ENCODE measurements at places on chromosomes 13 and 19. TPM values are rescaled to one million over a fixed set of nuclear protein-coding genes. Genes with fewer than 3 reads are reported as not detected.
A peak's percentile ranks its signal among the peaks of the same experiment; 100 is the strongest.

Gene C19orf81
- total RNA-seq: not detected

Gene ELOF1
- 11.1 TPM for total RNA-seq

Gene ODAD3
- total RNA-seq: 0.08 TPM

Gene RNF113B
- total RNA-seq: not detected

Gene ZNF835
- total RNA-seq: 2.3 TPM

Gene CASP14
- not detected for total RNA-seq

Gene SPATA13
- 57.6 TPM for total RNA-seq

DNA sequence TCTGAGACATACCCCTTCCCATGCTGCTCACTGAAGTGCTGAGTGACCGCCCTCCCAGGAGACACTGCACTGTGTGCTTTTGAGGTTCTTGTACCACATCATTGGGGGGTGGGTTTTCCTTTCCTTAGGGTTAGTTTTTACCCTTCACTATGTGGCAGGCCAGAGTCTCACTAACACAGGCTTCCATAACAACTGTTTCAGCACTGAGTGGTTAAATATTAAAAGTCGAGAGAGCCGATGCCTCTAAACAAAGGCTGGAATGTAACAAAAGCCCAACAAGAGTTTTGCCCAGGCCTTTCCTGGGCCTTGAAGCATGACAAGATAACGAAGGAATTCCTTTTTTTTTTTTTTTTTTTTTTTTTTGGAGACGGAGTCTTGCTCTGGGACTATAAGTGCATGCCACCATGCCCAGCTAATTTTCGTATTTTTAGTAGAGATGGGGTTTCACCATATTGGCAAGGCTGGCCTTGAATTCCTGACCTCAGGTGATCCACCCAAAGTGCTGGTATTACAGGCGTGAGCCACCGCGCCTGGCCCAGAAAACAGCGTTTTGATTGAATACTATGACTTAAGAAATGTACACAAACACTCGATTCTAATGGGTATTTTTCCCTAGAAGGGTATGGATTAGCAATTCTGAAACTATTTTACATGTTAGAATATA lies 46.5 kb downstream of the ZNF823 start:
- no peak for DNase-seq

- no peak for DNase-seq
Measured at GRCh38 chr19:6276447-6276846, 3.3 kb downstream of the MLLT1 start.

- DNase-seq: no peak
Measured at GRCh38 chr19:40512110-40512472, 45.3 kb downstream of the SPTBN4 start.

DNA sequence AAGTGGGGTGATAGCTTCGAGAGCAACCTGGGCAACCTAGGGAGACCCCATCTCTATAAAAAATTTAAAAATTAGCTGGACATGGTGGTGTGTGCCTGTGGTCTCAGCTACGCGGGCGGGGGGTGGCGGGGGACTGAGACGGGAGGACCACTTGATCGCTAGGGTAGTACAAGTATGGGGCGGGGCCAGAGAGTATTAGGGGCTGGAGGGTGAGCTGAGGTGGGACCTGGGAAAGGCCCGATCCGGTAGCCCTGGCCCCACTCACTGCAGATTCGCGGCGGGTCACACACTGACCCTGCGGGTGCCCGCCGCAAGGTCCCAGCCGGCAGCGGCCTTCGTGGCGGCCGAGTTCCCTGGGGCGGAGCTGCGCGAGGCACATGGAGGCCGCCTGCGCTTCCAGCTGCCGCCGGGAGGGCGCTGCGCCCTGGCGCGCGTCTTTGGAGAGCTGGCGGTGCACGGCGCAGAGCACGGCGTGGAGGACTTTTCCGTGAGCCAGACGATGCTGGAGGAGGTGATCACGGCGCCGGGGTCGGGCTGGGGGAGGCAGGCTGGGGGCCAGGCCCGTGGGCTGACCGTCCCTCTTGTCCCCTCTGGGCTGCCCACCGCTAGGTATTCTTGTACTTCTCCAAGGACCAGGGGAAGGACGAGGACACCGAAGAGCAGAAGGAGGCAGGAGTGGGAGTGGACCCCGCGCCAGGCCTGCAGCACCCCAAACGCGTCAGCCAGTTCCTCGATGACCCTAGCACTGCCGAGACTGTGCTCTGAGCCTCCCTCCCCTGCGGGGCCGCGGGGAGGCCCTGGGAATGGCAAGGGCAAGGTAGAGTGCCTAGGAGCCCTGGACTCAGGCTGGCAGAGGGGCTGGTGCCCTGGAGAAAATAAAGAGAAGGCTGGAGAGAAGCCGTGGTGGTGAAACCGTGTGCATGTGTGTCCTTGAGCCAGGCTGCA lies 2.0 kb upstream of the ARHGAP45 start:
- DNase-seq: peak; percentile 71

DNA sequence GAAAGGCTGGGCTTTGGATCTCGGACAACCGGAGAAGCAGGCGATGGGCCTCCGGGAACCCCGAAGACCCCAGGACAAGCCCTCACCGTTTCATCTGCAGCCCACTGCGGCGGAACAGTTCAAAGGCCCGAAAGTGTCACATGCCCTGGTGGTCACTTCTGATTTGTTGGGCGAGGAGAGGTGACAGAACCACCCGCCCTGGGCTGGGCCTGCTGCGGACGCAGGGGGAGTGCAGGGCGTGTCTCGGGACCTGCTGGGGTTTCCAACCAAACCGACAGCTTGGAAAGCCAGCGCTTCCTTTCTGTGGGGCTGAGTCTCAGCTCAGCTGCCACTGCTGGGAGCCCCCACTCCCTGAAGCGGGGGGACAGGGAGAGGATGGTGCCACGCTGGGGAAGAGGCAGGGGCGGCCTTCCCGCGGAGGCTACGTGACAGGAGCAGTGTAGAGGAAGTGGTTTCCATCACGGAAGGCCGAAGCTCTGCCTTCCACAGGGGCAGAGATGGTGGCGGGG lies 22.8 kb upstream of the ZBTB7A start:
- no peak for DNase-seq

- no peak for DNase-seq
Measured at GRCh38 chr13:103803349-103803748, 737.1 kb upstream of the SLC10A2 start.

DNA sequence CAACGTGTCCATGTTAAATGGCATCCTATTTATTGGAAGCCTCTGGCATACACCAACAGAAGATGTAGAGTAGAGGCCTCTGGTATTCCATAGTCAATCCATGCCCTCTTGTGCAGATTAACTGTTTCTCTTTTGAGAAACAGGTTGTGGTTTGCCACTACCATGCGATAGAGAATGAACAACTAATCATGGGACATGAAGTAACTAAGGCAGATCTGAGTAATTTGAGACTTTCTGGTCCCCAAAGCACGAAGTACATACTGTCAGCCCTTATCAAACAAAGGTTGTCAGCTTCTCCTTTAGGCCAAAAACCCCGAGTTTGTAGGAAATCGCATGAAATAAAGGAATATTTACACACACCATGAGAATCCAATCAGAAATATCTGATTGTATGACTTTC lies 3.6 kb downstream of the ZNF121 start:
- DNase-seq: no peak

DNA sequence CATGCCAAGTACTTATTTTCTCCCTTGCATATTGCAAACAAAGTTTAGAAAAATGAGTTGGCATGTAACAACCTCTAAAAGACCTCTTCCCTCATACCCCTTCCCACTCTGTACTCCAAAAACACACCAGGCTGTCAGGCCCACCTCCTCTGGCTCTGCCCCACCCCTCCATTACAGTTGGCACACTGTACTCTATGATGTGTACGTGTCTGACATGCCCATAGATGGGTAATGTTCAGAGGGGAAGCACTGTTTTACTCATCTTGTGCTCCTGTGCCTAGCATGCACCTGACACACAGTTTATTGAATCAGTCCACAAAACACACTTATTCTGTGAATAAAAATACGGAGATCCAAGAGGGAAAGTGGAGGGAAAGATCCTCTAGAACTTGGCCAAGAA lies 45.6 kb downstream of the SERPINE3 start:
- no peak for DNase-seq

DNA sequence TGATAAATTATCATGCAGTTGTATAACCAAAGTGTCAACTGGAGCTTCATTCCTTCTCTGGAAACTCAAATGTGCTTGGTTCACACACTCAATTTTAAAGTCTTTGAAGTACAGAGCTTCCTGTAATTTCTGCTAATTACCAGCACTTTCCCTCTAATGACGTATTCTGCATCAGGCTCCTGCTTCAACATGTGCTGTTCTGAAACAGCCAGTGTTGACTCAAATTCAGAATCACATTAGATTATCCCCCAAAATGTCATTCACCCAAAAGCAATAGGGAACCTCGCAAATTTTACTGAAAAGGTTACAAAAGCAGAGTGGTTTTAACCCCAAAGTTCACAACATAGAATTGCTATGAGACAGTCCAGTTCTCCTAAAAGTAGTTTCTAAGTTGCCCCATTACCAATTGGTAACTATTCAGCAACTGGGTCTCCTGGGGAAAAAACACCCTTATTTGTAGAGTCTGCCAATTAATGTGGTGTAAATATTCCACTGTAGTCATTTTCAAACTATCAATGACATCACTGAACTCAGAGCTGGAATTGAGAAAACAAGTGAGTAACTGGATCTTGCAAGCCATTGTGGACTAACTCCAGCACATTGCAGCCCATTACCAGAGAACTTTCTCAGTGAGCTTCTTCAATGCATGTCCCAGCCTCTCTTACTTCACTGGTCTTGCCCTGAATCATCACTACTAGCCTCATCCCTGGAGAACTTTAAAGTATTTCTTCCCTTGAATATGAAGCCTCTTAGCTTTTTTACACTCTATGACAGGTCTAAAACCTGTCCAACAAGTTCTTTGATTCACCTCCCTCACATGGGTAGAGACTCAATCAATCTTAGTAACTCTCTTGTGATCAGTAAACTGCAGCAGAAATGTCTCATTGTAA lies 955.4 kb downstream of the EFNB2 start:
- DNase-seq: no peak

DNA sequence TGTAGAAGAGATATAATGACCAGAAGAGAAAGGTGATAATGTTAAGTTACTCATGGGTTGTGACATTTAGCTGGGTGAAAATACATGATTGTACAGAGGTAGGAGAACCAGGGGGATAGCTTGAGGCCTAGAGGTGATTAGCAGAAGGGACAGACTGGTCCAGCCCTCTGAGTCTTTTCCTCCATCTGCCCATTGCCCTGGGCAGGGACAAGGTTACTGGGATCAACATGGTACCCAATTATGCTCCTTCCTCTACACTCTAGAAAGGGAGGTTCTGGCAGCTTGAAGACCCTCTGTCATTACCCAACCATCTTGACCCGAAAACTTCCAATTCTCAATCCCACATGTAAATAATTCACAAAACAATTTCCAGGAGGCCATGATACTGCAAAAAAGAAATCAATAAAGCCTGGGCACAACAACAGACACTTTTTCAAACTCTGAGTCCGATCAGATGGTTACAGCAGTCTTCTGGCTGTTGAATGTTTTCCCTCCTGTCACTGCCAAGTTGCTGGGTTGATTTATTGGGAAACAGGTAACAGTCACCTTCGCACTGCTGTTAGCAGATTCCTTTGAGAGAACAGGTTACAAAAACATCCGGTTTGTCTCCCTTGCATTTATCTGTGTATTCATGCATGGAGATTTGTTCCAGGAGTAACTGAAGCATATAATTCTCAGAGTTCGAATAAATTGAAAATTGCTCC lies 239.1 kb upstream of the HTR2A start:
- no peak for DNase-seq

DNA sequence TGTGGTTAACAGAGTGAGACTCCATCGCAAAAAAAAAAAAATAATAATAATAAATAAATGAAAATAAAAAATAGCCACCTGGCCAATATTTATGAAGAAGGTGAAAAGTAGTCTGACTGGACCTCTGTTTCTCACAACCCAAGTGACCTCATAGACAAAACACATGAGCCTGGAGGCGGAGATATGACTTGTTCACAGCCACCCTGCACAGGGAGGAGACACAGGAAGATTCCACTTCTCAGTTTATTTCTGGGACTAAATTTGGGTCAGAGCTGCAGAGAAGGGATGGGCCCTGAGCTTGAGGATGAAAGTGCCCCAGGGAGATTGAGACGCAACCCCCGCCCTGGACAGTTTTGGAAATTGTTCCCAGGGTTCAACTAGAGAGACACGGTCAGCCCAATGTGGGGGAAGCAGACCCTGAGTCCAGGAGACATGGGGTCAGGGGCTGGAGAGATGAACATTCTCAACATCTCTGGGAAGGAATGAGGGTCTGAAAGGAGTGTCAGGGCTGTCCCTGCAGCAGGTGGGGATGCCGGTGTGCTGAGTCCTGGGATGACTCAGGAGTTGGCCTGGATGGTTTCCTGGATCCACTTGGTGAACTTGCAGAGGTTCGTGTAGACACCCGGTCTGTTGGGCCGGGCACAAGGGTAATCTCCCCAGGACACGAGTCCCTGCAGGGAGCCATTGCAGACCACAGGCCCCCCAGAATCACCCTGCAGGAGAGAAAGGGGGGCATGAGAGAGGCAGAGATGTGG lies 9.6 kb downstream of the KLK5 start:
- DNase-seq: no peak

DNA sequence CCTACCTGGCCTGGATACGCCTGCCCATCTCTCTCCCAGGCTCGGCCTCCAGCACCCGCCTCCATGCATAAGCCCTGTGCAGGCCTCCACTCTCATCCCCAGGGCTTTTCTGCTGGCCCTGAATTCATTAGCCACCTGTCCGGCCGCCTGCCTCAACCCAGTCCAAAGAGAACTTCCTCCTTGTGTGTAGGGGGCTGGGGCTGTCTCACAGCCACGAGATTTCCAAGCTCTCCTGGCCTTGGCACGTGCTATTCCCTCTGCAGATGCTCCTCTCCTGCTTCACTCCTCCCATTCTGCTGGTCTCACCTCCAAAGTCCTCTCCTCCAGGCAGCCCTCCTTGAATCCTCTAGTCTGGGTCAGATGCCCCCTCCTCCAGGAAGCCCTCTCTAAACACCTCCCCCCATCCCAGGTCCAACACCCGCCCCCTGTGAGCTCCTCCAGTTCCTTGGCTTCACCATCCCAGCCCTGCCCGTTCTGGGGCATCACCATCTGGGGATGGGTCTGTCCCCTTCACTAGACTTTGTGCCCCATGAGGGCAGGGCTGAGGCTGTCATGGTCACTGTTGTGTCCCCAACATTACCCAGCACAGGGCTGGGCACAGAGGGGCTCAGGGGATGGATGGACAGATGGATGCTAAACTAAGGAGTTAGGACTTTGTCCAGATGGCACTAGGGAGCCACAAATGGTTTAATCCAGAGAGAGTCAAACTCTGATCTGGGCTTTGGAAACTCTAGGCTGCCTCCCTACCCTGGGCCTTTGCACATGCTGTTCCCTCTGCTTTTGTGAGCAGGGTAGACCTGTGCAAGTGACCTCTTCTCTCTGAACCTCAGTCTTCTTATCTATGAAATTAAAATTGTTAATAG lies 14.8 kb downstream of the MEIS3 start:
- no peak for DNase-seq

- DNase-seq: no peak
Measured at GRCh38 chr19:35509018-35509652, 4.3 kb downstream of the DMKN start.

GRCh38 chr13:70812481-70812880 lies 704.2 kb upstream of the KLHL1 start:
- no peak for DNase-seq

GRCh38 chr13:42544246-42544926 lies 29.6 kb upstream of the TNFSF11 start:
- no peak for DNase-seq

- no peak for DNase-seq
Measured at GRCh38 chr19:45094707-45095106, 1.7 kb downstream of the PPP1R37 start.

GRCh38 chr19:19597809-19598306 lies 20.6 kb downstream of the PBX4 start:
- no peak for DNase-seq

GRCh38 chr13:67505376-67505775 lies 275.2 kb upstream of the PCDH9 start:
- no peak for DNase-seq

- no peak for DNase-seq
Measured at GRCh38 chr19:12055784-12056183, 3.0 kb upstream of the ZNF878 start.

All from liver (tissue), 10 donors.